ENCODE measurements at places on chromosomes 7 and 10.
A peak's percentile ranks its signal among the peaks of the same experiment; 100 is the strongest.

GRCh38 chr7:36736899-36737211 lies 12.6 kb upstream of the AOAH start:
- DNase-seq, result no peak
- H3K27me3 ChIP-seq, result no peaks in the 10 kb centered on the region
- no peaks in the 10 kb centered on the region for H3K36me3 ChIP-seq
- H3K27ac ChIP-seq, result no peak overlapping the region
- H3K4me3 ChIP-seq, result no peak overlapping the region

DNA sequence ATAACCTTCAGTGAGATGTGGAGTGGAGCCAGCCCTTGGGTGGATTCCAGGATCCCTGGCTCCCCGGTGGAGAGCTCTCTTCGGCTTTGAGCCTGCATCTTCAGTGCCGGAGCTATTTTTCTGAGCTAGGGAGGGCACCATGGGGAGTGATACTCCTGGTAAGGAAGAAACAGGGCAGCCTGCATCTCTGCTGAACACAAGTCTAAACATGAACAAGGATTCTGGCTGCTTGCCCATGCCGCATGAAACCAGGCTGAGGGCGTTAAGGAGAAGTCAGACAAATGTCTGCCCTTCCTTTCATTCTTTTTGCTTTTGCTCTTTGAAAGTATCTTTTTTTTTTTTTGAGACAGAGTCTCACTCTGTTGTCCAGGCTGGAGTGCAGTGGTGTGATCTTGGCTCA lies 60.4 kb downstream of the EVX1 start:
- H3K4me1 ChIP-seq, result no peaks in the 10 kb centered on the region
- H3K4me3 ChIP-seq, result no peak overlapping the region
- no peaks in the 10 kb centered on the region for H3K36me3 ChIP-seq
- H3K27me3 ChIP-seq, result no peaks in the 10 kb centered on the region
- no peak overlapping the region for H3K27ac ChIP-seq

DNA sequence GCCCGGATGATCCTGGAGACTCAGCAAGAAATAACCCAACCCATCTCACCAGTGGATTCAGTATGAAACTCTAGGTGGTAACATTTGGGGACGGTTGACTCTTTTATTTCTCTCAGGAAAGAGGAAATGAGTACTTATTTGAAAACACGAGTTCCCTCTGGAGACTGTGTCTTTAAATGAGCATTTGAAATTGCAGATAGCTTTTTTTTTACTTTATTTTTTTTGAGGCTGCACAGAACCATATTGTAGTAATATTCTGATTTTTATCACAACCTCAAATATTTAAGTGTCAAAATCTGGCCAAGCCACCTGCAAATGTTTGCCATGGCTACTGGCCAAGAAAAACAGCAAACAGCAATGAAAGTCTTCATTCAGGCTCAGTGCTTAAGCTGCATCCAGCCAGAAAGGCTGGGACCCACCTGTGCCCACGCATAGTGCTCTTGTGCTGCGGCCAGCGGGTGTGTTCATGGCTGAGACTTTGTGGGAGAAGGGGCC lies 160.8 kb downstream of the CREB5 start:
- no peak overlapping the region for H3K4me3 ChIP-seq
- H3K27me3 ChIP-seq, result no peaks in the 10 kb centered on the region
- no peaks in the 10 kb centered on the region for H3K36me3 ChIP-seq
- H3K4me1 ChIP-seq, result peaks cover 9% of the 10 kb centered on the region
- DNase-seq, result no peak
- no peak overlapping the region for H3K27ac ChIP-seq

- H3K36me3 ChIP-seq, result no peaks in the 10 kb centered on the region
- no peak for DNase-seq
- no peak overlapping the region for H3K4me3 ChIP-seq
- peaks cover 49% of the 10 kb centered on the region for H3K4me1 ChIP-seq
- peak overlapping the region; percentile 64 for H3K27ac ChIP-seq
These were observed 81.4 kb upstream of the EMX2 start for GRCh38 chr10:117460846-117461765.

- peaks cover 45% of the 10 kb centered on the region for H3K27me3 ChIP-seq
- DNase-seq, result peak; percentile 73
- no peaks in the 10 kb centered on the region for H3K36me3 ChIP-seq
- H3K4me3 ChIP-seq, result peak overlapping the region; percentile 44
- H3K27ac ChIP-seq, result no peak overlapping the region
These were observed 378 bp downstream of the PIK3AP1 start for GRCh38 chr10:96719850-96720421.

DNA sequence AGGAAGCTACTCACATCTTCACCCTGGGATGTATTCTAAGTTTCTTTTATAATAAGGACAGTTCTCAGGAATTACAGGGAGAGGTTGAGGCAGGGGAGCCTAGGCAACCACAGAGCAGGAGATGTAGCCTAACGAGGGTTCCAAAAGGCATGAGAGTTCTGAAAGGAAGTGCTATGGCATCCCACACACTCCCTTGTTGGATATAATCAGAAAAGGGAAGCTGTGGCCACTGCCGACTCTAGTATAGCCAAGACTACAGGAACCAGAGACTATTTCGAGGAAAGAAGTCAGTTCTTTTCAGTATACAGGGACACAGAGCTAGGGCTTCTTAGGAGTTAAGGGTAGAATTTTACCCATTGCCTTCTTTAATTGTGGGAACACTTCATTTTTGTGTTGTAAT lies 11.0 kb downstream of the PRR15 start:
- H3K4me1 ChIP-seq, result no peaks in the 10 kb centered on the region
- no peak for DNase-seq

Measured in tibial artery (tissue), 4 donors.